Caudate nucleus (tissue), 63 donors: ENCODE measurements at places on chromosomes 2 and 18.

GRCh38 chr2:230130668-230131364, 62.1 kb upstream of the SLC16A14 start:
- no peak for DNase-seq

GRCh38 chr18:5986257-5986931, 91.1 kb upstream of the TMEM200C start:
- DNase-seq: no peak

- no peak for DNase-seq
Observed at GRCh38 chr2:232300894-232301387, 77.6 kb upstream of the ALPP start.

- DNase-seq: no peak
Observed at GRCh38 chr2:177733-178132, 86.1 kb downstream of the SH3YL1 start.

GRCh38 chr2:226184540-226184939, 615.1 kb downstream of the IRS1 start:
- DNase-seq: no peak

GRCh38 chr2:181072486-181073235, 92.3 kb downstream of the UBE2E3 start:
- no peak for DNase-seq

DNA sequence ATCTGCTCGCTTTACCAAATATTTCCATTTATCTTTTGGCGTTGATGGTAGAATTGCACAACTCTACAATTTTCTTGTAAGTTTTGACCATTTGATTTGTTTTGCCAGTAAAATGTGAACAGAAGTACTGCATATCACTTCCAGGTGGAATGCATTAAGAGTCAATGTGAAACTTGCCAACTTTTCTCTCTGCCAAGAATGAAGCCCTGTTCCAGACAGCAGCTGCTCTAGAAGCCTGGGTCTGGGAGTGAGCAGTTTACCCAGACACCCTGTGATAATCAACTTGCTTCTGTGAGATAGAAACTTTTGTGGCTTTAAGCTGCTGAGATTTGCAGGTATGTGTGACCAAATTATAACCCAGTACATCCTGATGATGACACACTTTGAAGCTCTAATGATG, 115.9 kb upstream of the SYT4 start:
- DNase-seq: no peak

DNA sequence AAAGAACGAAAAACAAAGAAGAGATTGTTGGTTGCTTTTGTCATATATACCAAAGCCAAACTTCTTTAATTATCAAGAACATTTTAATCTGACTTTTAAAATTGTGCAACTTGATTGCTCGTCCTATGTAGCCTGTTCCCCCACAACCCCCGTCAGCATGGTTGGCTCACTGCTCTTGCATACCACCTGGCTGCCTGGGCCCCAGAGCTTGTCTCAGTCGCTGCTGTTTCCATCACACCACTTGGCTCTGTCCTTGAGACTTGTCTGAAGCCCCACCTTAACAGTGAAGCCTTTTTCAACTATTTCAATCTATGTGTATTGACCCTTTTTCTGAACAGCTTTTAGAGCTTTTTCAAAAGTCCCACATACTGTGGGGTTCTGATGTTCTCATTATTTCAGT, 270.8 kb downstream of the ZNF407 start:
- no peak for DNase-seq

GRCh38 chr2:141186413-141187074, 944.3 kb downstream of the LRP1B start:
- no peak for DNase-seq
